ENCODE measurements at places on chromosomes 11 and 22.
A peak's percentile ranks its signal among the peaks of the same experiment; 100 is the strongest.

- DNase-seq = no peak
These were observed 25.4 kb upstream of the ARHGAP20 start for GRCh38 chr11:110737593-110737992.

- peak; percentile 29 for DNase-seq
These were observed 18.2 kb upstream of the OR10W1 start for GRCh38 chr11:58286249-58286648.

- DNase-seq = no peak
These were observed 66.1 kb upstream of the B3GAT1 start for GRCh38 chr11:134478176-134478575.

GRCh38 chr22:25085930-25086901 lies 113.4 kb upstream of the CRYBB3 start:
- DNase-seq = no peak

DNA sequence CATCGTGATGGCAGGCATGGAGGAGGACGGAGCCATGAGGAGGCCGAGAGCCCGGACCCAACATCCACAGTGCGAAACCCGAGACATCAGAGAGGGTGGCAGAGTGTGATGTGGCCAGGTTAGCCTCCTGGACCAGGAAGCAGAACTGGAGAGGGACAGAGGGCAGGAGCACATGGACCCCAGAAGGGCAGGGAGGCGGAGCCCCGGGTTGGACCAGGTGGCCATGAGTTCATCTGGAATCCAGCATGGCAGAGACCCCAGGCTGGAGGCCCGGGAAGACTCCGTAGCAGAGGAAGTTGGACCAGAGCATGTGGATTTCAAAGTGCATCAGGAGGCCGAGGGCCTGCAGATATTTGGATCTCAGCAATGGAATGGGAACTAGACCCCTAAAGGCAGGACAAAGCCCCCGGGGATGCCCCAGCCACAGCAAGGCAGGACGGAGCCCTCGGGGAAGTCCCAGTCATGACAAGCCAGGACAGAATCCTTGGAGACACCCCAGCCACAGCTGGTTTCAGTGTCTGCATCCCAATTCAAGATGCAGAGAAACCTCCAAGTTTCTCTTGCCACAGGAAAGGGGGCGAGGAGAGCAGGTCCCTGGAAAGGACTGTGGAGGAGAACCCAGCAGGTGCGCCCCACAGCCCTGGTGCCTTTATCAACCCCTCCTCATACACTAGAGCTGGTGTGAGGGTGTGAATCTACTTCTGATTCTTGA lies 1393.4 kb downstream of the BRD1 start:
- DNase-seq = no peak

DNA sequence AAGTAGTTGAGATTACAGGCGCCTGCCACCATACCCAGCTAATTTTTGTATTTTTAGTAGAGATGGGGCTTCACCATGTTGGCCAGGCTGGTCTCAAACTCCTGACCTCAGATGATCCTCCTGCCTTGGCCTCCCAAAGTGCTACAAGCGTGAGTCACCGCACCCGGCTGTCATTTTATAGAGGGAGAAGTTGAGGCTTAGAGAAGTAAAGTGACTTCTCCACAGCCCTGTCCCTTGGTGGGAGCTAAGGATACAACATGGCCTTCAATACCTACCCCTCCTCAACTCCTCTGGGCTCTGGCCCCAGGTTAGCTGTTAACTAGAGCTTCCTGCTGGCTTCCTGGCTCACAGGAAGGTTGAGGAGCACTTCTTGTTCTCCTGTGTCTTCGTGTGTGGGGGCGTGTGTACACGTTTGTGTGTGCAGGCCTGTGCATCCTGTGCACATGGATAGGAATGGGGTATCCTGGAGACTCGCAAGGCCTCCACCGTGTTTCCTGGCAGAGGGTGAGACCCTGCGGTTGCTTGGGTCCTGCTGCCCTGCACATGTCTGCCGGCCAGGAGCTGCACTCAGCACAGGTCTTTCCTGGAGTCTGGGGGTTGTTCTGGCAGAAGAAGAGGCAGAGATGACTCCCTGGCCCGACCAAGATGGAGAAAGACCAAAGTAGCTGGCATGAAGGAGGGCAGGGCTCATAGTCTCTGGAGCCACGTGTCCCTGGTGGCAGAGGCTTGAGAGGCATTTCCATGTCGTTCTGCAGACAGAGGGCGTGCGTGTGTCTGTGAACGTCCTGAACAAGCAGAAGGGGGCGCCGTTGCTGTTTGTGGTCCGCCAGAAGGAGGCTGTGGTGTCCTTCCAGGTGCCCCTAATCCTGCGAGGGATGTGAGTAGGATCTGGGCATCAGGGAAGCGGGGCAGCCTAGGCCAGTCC lies 2.4 kb downstream of the SIDT2 start:
- peak; percentile 92 for DNase-seq

- no peak for DNase-seq
These were observed 21.6 kb upstream of the NNMT start for GRCh38 chr11:114274637-114275036.

DNA sequence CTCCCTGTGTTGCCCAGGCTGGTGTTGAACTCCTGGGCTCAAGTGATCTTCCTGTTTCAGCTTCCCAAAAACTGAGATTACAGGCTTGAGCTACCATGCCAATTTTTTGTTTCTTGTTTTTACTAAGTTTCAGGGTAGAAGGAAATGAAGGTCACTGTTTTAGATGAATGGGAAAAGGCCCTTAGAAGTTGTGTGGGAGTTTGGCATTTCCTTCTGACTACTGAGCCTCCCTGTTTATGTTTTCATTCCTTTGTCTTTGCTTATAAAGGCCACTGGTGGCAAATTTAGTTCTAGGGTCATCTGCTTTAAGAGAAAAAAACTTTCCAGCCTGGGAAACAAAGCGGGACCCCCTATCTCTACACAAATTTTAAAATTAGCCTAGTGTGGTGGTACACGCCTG lies 22.1 kb downstream of the SRPRA start:
- no peak for DNase-seq

DNA sequence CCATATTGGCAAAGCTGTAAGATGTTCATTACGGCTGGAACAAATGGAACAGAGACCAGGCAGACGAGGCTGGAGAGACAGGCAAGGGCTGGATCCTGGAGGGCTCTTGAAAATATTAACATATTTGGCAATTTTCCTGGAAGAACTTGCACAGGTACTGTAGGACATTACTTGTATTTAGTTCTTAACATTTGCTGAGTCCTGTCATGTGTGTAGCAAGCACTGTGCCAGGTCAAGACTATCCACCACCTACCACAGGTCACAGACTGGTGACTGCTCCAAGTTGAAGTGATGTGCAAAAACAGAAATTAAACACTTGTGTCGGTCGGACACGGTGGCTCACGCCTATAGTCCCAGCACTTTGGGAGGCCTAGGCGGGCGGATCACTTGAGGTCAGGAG lies 58.7 kb upstream of the TNRC6B start:
- no peak for DNase-seq

DNA sequence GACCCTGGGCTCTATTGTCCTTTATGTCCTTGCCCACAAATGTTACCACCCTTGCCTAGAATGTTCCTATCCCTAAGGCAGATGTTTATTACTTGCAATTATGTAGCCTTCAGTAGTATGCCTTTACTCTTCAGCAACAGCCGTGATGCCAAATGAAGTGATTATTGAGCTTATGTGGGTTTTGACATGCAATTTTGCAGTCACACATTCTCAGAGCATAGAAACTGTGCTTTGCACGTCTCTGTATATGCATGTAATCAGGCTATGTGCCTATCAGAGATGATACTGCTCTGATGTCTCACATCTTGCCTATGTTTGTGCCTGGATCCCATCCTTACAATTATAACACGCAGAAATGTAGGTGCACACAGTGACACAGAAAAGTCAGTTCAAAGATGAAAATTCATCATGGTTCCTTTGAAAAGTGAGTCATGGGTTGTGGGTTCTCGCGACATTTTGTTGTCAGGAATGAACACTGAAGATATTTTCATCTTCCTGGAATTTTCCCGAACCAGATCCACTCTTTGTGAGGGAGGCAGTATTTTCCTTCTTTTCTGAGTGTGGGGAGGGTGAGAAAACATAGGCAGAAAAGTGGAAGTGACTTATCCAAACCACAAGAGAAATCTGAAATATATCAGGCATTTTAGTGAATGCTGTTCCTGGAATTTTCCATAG lies 81.1 kb downstream of the BMAL1 start:
- DNase-seq = no peak

All from H7 (cell line).